SK-N-DZ (cell line): ENCODE measurements at places on chromosomes 1 and 21.

GRCh38 chr1:19416921-19417470, 68.3 kb downstream of the CAPZB start:
- DNase-seq = no peak

DNA sequence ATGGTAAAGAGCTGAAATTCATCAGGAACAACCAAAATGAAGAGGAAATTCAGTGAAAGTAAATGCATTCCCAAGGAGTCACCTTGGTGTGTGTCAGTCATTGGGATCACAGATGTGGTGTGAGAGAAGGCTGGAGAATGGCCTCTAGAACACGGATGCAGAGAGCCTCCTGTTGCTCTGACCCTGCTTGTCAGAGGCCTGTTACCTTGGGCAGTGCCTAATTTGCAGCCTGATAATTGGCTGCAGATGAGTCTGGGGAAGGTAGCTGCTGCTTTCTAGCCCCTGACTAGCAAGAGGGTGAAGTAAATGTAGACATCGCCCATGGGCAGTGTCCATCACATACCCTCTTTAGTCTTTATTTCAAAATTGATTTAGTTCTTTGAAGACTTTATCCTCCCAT, 3.3 kb downstream of the GCSAML start:
- no peak for DNase-seq

DNA sequence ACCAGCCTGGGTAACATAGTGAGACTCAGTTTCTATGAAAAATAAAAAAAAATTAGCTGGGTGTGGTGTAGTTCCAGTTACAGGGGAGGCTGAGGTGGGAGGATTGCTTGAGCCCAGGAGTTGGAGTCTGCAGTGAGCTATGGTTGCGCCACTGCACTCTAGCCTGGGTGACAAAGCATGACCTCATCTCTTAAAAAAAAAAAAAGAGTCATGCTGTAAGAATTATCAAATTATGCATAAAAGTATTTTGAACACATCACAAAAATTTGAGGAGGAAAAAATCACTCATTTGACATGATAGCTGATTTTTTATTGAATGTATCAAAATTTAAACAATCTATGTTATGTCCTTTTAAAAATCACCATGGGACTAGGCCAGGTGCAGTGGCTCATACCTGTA, 17.8 kb downstream of the CCDC30 start:
- no peak for DNase-seq

DNA sequence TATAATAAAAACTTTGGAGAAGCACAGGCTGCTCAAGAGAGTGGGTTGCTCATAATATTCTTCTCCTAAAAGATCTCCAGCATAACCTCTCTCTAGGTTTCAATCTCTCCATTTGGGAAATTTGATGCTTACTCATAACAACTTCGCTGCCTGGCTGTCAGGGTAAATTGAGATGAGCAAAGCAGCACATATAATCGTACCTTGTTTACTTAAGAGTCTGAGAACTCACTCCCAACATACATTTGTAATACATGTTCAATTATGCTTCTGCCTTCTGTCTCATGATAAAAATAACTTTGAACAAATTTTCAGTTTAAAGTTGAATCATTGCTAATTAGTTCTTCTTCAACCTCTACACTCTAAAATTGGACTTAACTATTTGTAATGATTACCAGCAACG, 68.9 kb downstream of the DUSP10 start:
- DNase-seq = no peak

- DNase-seq = no peak
These were observed 48.4 kb upstream of the NR5A2 start for GRCh38 chr1:199979071-199979470.

GRCh38 chr1:201476670-201477344, 7.8 kb upstream of the PHLDA3 start:
- DNase-seq = no peak

- no peak for DNase-seq
These were observed 5.1 kb upstream of the TMEM51 start for GRCh38 chr1:15148475-15148874.

GRCh38 chr1:196143602-196144342, 464.5 kb downstream of the KCNT2 start:
- peak; percentile 35 for DNase-seq

- DNase-seq = no peak
These were observed 11.9 kb upstream of the RXRG start for GRCh38 chr1:165456861-165457260.

- no peak for DNase-seq
These were observed 15.9 kb downstream of the RWDD3 start for GRCh38 chr1:95249916-95250315.

- no peak for DNase-seq
These were observed 30.6 kb downstream of the CDK18 start for GRCh38 chr1:205535096-205535495.

DNA sequence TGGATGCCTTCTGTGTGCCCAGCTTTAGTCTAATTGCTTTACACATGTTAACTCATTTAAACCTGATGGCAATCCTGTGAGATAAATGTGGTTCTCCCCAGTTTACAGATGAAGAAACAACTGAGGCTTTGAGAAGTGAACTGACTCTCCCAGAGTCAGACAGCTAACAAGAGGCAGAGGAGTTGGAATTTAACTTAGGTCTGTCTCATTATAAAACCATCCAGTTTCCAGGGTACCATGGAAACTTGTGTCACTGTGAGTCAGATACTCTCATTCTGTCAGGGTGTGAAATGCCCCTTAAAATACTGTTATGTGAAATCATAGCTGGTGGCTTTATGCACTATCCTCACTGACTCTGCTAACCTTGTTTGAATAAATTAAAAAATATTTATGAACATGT, 206.6 kb downstream of the PBX1 start:
- DNase-seq = no peak

- peak; percentile 81 for DNase-seq
These were observed 157.1 kb upstream of the NRIP1 start for GRCh38 chr21:15221799-15222386.

GRCh38 chr1:45755697-45756096, 5.2 kb upstream of the IPP start:
- DNase-seq = no peak

- DNase-seq = no peak
These were observed 239.7 kb upstream of the PLD5 start for GRCh38 chr1:242764161-242764560.

- DNase-seq = no peak
These were observed at the start of gene KIAA0040 for GRCh38 chr1:175192630-175193526. Gene KIAA0040 (minus strand): TSS chr1:175192776. CDS start chr1:175161013, 31,763 bp downstream.

GRCh38 chr1:113124366-113124765, 51.4 kb downstream of the LRIG2 start:
- DNase-seq = no peak

GRCh38 chr1:171245458-171246064, 2.7 kb upstream of the FMO1 start:
- no peak for DNase-seq

DNA sequence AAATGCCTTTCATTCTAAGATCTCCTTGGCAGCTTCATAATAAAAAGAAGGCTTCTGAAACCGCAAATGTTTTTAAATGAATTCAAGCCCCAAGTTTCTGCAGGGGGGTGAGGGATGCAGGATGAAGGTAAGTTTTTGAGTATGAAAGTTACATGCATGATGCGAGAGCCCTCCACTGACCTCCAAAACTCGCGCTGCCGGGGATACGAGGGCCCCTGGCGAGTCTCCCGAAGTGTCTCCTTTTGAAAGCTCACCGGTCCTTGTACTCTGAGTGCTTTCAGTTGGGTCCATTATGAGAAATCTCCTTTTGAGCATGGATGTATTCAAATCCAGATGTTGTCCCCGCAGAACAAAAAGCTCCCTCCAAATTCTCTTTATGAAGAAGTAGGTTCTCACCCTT, 18.9 kb upstream of the ZC3H12A start:
- no peak for DNase-seq

DNA sequence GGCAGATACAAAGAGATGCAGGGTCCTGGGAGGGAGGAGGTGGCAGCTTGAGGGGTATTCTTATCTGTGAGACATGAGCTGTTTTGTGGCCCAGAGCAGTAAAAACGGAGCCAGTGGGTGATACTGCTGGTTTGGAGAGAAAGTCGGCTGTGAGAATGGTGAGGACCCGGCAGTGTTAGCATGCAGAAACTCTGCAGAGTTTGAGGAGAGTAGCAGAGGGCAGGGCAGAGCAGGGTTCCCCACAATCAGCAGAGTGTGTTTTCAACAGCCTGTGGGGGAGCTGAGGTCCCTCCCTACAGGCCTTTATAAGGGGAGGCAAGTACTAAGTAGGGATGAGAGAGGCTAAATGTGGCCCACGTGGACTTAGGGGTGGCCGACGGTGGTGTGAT, 423 bp downstream of the SLAMF8 start:
- DNase-seq = no peak

GRCh38 chr1:198756470-198756869, 117.6 kb downstream of the PTPRC start:
- DNase-seq = peak; percentile 28

DNA sequence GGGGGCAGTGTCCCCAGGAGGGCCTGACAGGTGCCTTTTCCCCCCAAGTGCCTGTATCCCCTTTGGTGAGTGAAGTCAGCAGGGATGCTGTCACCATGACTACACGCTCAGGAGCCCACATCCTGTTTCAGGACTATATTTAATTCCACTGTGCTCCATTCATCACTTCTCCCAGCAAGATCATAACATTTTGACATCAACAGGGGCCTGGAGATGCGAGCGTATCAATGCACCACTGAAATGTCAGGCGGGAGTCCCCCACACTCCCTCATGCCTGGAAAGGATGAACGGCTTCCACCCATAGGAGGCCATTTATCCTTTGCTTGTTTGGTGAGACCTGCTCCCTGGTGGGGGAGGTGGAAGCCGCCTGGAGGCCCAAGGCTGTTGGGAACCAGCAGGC, 119.1 kb downstream of the PTPRU start:
- DNase-seq = no peak

- peak; percentile 62 for DNase-seq
These were observed 18.3 kb downstream of the IFI44 start for GRCh38 chr1:78667939-78668338.

GRCh38 chr1:33517596-33518250, 45.3 kb downstream of the ZSCAN20 start:
- DNase-seq = no peak

- DNase-seq = no peak
These were observed 53.8 kb downstream of the ITPKB start for GRCh38 chr1:226685196-226685820.
